ENCODE measurements at places on chromosomes 6 and 20.

GRCh38 chr20:59002874-59003399 is 4.1 kb downstream of the CTSZ start:
- DNase-seq, result no peak

DNA sequence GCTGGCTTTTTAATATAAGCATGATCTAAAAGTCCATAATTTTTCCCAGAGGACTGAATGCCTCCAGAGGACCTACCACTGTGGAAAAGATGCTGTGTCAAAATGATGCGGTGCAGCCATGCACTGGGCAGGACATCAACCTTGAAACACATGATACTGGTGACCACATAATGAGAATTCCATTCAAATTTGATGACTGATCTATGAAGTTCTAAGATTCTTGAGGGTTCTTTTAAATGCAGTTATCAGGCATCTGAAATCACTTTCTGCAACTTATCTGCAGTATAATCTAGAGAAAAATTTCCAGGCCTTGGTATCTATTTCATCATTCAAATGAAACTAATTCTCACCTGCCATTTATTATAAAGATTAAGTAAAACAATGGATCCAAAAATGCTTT is 15.0 kb upstream of the MARCKS start:
- peak; percentile 71 for DNase-seq

GRCh38 chr6:10521104-10521808 is at the start of gene GCNT2:
Gene GCNT2 (plus strand): TSS chr6:10521351. CDS start chr6:10528912, 7,561 bp downstream.
- DNase-seq, result peak; percentile 16

DNA sequence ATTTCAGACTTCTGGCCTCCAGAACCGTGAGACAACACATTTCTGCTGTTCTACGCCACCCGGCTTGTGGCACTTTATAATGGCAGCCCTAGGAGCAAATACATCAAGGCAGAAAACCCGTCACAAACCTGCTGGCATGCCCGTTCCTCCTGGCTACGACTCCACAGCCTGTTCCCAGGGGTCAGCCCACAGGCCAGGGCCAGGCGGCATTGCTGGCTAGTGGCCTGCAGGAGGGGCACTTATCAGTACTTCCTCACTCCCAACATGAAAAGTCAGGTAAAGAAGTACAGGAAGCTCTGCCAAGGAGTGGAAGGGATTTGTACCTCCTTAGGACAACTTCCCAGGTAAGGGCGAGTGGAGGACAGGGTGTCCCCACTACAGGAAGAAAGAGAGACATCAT is 223.1 kb upstream of the AGPAT4 start:
- DNase-seq, result no peak

DNA sequence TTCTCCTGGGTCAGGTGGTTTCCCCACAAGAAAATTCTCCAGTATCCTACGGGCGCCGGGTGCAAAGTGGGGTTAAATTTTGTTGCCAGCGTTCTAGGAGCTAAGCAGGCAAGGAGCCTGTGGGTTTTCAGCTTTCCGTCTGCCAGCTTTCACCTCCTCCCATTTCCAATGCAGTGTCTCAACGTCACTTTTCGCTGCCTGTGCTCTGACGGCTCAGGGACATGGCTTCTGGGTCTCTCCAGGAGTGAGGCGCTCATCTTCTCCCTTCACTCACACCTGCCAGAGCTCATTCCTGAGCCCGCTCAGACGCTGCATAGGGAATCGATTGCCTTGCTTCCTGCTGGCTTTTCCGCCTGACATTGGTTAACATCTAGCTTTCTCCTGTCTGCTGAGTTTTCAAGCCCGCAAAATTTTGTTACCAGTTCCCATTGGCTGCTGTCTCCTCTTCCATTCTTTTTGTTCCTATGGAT is 7.3 kb upstream of the NAA20 start:
- DNase-seq, result no peak

DNA sequence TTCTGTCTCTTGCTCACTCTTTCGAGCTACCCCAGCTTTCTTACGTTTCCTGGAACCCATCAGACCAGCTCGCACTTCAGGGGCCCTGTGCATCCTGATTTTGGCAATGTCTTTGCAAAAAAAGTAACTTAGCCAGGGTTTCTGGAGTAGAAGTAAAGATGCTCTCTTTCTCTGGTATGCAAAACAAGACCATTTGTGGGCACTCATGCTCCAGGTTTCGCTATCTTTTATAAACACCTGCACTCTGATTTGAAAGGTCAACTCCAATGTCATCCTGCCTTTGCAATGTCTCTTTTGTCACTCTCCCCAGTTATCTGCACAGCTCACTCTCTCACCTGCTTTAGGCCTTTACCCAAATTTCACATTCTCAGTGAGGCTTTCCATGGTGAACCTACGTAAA is 869.1 kb downstream of the QKI start:
- DNase-seq, result no peak

DNA sequence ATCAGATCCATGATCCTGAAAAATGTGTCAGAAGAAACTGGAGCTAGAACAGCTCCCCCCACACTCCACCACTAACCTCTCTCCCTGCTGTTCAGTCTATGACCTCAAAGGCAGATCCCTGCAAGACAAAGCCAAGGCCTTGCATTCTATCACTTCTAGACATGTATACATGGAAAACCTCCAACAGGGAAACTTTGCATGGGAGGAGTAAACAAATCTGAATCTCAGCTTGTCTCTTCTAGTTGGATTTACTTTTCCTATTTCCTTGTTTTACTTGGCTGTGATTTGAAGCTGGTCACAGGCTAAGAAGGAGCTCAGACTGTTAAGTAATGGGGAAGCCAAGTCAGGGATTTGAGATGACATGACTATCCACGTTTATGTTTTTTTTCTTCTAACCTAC is 456.8 kb upstream of the CHD6 start:
- DNase-seq, result no peak

DNA sequence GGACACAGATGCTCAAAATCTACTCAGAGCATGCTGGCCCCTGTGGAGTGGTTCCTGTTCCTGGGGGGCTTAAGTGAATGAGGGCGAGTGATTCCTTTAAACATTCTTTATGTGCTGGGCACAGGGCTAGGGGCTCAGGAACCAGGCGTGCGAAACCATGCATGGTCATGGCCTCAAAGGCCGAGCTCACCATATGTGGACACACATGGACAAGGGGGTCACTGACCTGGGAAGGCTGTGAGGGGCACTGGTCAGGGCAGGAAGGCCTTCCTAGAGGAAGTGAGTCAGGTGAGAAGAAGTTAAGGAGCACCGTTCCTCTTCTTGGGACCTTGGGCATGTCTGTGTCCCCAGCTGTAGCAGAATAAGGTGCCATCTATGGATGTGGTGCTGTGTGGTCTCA is 74.6 kb upstream of the BHLHE23 start:
- no peak for DNase-seq

DNA sequence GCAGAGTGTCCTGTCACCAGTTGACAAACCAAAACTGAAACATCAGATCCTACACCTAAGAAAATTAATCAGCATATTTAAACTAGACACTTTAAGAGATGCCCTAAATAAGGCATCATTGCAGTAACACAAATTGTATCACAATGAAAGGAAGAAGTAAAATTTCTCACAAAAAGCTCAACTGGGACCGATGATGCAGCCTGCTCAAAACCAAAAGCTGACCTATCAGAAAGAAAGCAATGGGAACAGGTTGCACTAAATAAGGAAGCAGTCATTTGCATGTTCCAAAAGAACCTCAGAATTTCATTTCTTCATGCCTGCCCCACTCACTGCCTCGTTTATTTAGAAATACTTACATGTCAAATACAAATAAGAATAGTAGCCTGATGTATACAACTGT is 12.1 kb downstream of the HIVEP2 start:
- no peak for DNase-seq

Data from A172 (cell line).